ENCODE measurements at places on chromosomes 2 and 18.

GRCh38 chr18:61136711-61137251, 196.4 kb upstream of the CDH20 start:
- no peak for DNase-seq

- no peak for DNase-seq
Observed at GRCh38 chr2:127567351-127567854, 31.9 kb downstream of the MYO7B start.

- DNase-seq: no peak
Observed at GRCh38 chr2:144151405-144151804, 368.5 kb downstream of the ZEB2 start.

DNA sequence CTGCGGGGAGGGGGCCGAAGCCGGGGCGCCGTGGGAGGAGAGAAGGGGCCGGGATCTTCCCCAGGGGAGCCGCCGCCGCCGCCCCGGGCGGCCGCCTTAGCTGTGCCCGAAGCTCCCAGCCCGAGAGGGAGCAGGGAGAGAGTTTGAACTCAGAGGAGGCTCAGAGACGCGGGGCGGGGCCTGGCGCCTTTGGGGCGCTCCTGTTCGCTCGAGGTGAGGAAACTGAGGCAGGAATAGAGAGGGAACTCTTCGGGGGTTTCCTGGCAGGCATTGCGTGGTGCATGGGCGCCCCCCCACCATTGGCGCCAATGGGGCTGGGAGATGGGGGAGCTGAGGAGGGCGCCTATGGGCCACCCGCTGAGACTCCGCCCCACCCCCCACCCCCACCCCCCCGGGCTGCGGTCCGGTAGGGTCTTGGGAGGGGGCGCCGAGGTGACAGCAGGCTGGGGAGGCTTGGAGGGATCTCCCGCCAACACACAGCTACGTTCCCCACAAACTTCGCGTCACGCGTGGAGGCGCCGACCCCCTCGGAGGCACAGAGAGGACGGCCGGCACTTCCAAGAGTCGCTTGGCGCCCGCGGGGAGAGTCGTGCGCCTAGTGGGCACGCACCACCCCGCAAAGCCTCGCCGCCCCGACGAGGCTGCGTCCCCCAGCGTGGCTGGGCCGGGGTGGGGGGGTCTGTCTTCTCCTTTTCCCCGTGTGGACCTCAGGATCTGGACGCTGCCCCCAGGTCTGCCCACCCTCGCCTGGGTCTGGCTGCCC, 680 bp downstream of the CTDSP1 start:
- DNase-seq: peak; percentile 51

- DNase-seq: no peak
Observed at GRCh38 chr18:75350512-75350839, 77.0 kb downstream of the SMIM21 start.

DNA sequence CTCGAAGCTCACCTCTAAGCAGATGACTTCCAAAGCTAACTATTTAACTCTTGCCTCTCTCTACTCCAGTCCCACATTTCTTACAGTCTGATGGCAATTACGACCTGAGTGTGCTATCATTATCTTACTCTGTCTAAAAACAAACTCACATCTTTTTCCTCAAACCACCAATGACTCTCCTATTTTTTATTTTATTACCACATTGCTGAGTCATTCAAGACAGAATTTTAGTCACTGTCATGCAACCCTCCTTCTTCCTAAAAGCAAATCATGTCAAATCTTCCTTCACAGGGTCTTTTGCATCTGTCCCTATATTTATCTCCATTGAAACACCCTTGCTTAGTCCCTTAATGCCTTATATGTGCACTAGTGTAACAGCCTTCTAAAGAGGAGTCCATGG, 34.6 kb upstream of the C2orf15 start:
- DNase-seq: no peak

Measured in CD4-positive, alpha-beta T cell treated with Interleukin-1 beta for 1 hour (primary cell).